Suppressor macrophage (primary cell): ENCODE measurements at places on chromosomes 5 and 9.

DNA sequence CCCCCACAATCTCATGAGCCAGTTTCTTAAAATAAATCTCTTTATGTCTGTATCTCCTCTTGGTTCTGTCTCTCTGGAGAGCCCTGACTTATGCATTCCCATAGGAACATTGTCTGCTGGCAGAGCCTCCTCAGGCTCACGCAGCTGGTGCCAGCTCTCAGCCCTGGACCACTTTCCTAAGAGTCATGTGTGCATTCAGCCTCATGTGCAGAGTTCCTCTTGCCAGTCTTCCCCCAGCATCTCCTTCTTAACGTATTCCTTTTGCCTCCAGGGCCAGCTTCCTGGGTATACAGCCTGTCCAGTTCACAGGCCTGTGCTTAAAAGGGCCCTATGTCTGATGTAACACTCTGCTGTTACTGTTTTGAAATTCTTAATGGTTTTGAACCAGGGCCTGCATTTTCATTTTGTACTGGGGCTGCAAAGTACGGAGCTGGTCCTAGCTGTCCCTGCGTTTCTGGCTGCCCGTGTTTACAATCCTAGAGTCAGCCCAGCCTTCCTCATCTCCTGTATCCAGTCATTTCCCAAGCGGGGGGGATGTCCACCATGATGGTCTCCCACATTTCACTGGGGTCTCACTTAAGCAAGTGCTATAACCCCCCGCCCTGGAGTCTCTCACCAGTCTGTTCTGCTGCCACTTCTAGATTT, 18.1 kb downstream of the ANKRD33B start:
- no peak for DNase-seq

DNA sequence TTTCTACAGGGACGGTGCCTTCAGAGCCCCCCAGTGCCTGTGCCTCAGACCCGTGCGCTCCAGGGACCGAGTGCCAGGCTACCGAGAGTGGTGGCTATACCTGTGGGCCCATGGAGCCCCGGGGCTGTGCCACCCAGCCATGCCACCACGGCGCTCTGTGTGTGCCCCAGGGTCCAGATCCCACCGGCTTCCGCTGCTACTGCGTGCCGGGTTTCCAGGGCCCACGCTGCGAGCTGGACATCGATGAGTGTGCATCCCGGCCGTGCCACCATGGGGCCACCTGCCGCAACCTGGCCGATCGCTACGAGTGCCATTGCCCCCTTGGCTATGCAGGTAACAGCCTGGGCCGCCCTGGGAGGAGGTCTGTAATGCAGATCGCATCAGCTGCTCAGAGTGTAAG, 6.9 kb downstream of the CRB2 start:
- DNase-seq: no peak

GRCh38 chr9:136756134-136756438, 2.0 kb downstream of the LCN8 start:
- no peak for DNase-seq

DNA sequence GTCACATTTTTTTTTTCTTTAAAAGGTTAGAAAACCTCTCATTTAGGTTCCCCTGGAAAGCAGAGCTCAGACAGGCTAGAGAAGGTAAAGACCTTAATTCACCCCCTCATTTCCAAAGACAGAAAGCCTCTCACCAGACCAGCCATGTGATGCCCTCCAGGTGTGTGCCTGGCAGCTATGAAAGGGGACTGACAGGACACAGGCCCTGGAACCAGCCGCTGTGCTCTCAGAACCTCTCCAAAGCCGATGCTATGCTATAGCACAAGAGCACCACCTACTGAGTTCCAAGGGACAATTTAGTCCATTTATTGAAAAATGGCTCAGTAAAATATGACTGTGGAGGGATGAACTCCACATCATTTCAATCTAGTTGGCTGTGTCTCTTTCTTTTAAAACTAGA, 48.8 kb downstream of the FANCC start:
- no peak for DNase-seq

DNA sequence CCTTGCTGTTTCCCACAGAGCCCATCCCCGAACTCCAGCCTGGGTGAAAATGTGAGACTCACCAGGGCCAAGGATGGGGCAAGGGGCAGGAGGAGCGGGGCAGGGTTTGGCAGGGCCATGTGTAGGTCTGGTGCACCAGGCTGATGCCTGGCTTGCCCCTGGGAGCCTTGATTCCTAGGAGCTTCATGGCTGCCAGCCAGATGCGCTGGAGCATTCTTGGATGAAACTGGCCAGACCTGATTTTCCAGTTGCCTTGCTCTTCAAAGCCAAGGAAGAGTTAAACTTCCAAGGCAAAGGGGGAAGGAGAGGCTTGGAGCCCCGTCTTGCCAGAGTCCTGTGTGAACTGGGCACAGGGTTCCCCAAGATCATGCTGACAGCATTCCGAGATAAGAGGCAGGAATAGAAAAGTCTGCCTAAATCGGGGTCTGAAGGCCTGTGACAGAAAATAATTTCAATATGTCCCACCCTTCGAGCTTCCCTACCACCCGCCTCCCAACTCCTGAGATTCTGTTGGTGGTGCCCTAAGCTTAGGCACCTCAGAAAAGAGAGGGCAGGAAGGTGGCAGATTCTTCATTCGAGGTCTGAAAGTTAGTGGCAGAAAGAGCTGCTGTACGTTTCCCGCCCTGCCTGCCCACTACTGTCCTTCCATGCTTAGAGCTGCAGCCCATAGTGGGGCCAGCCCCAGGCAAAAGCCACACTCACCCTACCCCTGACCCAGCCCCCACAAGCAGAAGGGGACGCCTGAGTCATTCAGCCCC, 20.4 kb downstream of the FAT2 start:
- DNase-seq: no peak

DNA sequence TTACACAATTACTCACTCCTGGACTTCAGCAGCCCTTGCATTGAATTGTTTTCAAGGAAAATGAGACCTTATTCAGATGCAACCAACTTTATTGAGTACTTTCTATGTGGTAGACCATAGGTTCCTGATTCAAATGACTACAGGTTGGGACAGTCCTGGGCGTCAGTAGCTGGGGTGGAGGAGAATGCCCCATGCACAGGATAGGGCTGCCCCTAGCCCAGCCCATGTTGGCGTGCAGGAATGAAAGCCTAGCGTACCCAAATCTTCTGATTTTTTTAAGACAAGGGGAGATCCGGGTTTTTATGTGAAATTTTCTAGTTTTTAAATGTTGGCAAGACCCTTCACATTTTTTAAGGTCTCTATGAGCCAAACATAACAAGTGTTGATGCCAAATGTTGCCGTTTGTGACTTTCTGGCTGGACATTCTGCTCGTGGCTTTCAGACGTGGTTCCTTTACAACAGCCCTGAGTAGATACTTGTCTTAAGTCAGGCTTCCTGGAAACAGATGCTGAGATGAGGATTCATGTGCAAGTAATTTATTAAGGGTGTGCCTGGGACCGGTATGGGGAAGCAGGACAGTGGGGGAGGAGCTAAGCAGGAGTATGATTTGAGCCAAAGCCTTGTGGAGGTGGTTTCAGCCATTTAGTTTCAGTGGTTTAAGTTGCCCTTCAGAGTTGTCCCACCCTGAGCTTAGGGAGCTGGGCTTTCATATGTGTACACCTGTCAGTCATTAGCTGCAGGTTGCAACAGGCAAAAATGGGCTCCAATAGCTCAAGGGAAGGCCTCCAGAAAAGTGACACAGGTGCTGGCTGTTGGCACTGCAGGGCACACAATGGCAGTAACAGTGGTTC, 154.1 kb downstream of the NTRK2 start:
- no peak for DNase-seq

GRCh38 chr9:119095072-119095471, 274.2 kb downstream of the BRINP1 start:
- DNase-seq: no peak

DNA sequence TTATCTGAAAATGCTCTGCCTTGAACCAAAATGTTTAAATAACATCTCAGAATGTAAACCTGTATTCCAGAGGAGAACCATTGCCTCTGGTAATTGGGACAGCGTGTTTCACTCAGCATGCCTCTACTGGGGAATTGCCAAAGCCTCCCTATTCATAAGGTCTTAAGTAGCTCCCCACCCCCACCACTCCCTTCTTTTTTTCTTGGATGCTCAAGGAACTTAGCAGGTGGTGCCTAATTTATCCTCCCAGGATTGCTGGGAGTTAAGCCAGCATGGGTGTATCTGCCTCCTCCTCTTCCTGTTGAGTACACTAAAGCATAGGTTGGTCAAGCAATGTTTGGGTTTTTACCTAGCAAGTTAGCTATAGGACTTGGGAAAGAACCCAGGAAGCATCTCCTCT, 220.2 kb downstream of the DMAC1 start:
- no peak for DNase-seq

DNA sequence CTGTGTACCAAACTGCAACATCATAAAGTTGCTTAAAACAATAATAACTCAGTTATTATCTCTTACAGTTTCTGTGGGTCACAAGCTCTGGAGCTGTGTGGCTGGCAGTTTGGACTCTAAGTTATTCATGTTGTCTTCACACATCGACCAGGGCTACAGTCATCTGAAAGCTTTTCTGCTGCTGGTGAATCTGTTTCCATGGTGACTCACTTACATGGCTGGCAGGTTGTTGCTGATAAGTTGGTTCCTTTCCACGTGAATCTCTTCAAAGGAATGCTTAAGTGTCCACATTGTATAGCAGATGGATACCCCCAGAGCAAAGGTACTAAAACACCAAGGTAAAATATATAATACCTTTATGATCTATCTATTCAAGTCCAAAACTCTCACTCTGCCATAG, 44.8 kb upstream of the CYLC2 start:
- DNase-seq: no peak

DNA sequence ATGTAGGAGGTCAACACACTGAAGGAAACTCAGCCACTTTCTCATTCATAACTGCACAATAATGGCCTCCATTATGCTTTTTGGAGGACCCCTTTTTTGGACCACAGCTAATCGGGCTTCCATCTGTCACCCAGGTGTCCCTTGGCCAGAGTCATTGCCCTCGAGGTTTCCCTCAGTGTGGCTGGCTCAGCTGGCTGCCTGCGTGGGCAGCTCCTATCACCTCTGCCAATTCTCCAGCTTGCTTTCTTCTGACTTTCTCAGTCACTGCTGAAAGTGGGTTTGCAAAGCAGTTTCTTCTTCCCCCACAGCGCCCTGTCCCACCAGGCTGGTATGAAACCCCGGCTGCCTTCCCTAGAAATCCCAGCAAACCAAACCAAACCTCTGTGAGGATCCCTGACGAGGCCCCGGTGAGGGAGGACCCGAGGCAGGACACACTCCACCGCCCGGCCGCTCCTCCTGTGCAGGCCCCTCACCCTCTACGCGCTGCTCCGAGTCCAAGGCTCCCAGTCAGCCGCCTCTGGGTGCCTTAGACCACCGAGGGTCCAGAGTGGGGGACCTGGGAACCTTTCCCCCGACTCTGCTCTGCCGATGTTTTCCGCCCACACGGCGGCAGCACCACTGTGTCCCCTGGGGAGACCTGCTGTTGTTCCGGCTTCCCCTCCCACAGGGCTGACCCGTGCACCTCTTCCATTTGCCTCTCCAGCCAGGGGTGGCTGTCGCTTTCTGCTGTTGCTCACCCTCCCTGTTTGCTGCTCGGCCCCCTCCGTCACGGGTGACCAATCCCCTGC, 109.5 kb downstream of the TENT4A start:
- DNase-seq: no peak

- DNase-seq: no peak
These were observed 479.4 kb downstream of the ENC1 start for GRCh38 chr5:74161170-74161569.

GRCh38 chr5:179378116-179378440, 32.8 kb upstream of the ADAMTS2 start:
- DNase-seq: no peak

DNA sequence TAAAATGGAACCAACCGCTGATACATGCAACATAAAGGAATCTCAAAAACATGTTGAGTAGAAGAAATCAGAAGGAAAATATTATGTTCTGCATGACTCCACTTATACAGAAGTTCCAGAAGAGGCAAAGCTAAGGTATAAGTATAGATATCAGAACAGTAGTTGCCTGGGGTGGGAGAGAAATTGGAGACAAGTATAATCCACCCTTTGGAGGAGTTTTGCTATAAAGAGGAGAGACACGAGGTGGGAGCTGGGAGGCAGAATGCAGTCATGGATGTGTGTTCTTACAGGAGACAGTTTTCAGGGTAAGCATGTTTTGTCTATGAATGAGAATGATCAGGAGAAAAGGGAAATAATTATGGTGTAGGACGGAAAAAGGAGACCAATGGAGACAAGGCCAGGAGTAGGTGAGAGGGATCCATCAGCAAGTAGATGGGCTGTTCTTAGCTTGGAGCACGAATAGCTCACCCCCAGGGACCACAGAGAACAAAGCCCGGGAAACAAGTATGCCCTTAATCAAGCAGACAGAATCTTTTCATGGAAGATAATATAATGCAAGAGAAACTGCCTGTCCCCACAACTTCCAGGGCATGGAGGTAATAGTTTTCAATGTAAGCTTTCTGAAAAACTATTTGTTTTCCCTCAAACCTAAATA, 72.2 kb downstream of the MED27 start:
- no peak for DNase-seq

- DNase-seq: peak; percentile 34
These were observed 19.8 kb upstream of the NUDT12 start for GRCh38 chr5:103582364-103582763.

GRCh38 chr5:102583276-102584124, 84.7 kb upstream of the SLCO6A1 start:
- DNase-seq: no peak

GRCh38 chr5:112412346-112412745, 6.7 kb downstream of the EPB41L4A start:
- DNase-seq: no peak

DNA sequence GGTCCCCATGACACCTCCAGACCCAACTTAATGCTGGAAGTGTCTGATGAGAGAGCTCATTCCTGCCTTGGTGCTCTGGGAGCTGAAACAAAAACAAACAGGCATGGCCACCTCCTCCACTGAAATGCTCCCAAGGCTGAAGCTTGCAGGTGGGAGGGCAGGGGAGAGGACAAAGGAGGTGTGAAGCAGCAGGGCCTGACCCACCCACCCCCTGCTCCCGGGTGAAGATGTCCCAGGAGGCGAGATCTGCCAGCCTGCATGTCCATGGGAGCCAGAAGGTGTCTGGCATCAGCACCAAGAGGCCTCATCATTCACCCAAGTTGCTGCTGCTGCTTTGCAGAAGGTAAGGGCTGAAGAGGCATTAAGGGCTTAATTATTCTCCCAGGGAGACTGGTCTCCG, 4.2 kb upstream of the CCIN start:
- DNase-seq: no peak

DNA sequence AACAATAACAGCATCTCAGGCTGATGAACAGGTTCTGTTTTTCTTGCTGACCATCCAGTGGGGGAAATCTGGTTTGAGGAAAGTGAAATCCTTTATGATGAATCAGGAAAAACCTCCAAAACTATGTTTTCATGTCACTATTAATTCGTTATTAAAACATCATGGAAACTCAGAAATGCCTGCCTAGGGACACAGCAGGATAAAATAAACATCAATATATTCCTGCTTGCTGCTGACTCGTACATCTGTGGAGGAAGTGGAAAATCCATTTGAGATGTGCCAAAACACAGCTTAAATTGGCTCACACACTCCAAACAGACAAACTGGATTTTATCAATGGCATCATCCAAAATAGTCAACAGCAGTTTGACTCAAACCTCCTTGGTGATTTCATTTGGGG, 53.0 kb downstream of the TEK start:
- DNase-seq: no peak
